Activated T-cell treated with anti-CD3 and anti-CD28 coated beads, Interleukin-2, amount 50 U/mL, for 4 hours (primary cell): ENCODE measurements at places on chromosomes 4 and X.
A peak's percentile ranks its signal among the peaks of the same experiment; 100 is the strongest.

DNA sequence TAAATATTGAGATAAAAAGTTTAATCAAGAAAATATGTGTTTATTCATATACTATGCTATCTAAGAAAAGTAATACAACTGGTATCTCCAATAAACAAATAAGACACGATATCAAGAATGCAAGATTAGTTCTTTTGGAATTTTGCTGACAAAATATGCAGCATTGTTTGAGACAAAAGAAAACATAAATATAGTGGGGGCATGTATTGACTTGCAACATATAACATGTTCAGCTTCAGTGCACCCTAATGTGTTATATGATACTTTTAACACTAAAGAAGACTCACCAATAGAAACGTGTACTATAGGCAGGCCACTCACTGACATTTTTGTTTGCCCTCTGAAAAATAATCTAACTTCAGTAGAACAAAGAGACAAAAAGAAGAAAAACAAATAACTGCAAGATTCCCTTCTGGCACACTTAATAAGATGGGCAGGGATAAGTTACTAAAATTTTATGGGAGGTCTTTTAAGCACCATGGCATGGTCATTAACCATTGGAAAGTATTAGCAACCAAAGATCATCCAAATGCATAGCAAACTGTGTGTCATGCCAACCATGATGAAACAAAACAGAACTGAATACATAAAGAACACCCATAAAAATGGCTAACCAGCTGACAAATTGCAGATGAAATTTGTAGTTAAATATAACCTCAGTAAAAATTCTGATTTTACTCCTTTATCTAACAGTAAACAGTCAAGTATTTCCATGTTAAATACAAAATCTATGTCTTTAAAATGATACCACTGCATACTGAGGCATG lies 447.9 kb upstream of the FAM241A start:
- no peak for DNase-seq

GRCh38 chr4:59700651-59701050 lies 1499.5 kb upstream of the ADGRL3 start:
- DNase-seq = no peak

GRCh38 chr4:52728691-52729240 lies 22.5 kb downstream of the ERVMER34-1 start:
- DNase-seq = no peak

GRCh38 chrX:129931411-129932015 lies 25.5 kb downstream of the UTP14A start:
- DNase-seq = peak; percentile 32

DNA sequence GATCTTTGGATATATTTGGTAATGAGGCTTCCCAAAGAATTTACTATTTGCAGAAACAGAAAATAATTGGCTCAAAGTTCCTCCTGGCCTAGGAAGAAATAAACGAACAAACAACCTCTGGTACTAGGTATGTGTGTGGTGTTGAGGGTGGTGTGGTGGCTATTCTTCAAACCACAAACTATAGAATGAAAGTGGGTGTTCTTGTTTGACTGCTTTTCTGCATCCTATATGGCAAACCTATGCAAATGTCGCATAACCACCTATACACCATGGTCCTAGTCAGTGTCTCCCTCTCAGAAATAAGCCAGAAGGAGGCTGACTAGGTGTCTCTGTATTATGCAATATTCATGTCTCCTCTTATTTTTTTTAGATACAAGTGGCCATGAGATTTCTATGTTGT lies 106.6 kb upstream of the PCDH18 start:
- no peak for DNase-seq

- no peak for DNase-seq
Observed at GRCh38 chr4:125719987-125720386, 405.2 kb downstream of the FAT4 start.

- DNase-seq = no peak
Observed at GRCh38 chr4:10732235-10732913, 47.8 kb upstream of the CLNK start.
